ENCODE measurements at places on chromosomes 11 and 22.
A peak's percentile ranks its signal among the peaks of the same experiment; 100 is the strongest.

DNA sequence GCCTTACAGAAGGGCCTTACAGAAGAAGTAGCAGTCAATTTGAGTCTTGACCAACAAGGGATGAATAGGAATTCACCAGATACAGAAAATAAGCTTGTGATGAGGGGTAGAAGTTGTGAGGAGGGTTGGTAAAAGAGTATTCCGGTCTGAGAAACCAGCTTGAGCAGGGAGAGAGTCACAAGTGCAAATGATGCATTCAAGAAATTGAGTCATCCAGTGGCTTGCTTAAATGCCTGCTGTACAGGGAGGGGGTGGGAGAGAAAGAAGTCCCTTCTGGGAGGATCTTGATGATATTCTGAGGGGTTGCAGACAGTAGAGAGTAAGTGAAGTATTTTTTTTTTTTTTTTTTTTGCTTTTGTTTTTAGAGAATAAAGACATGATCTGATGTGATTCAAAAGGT is 9.2 kb downstream of the CCKBR start:
- DNase-seq = no peak

GRCh38 chr22:49693848-49694247 is 133.8 kb downstream of the BRD1 start:
- no peak for DNase-seq

DNA sequence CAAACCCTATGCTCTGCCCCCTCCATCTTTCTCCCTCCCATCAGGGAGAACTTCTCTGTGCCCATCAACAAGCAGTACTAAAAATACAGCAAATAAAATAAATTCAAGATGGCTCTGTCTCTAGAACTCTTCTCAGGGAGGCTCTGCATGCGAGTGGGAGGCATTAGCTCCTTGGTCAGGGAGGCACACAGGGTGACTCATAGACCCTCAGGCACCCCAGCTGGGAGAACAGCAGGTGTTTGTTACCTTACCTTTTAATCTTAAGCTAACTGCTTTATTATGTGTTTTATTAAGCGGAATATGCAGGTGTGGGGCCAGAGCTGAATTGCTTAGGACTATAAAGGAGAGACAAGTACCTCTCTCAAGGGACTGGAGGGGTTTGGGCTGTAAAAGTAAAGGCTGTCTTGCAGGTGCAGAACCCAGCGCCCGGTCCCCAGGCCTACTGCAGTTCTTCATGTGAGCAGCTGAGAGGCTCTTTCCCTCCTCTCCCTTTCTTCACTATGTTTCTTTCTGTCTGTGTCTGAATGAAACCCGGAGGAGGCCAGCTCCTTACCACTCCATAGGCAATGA is 20.8 kb downstream of the CSNK2A3 start:
- DNase-seq = no peak

- DNase-seq = no peak
These were observed 10.5 kb downstream of the AP2A2 start for GRCh38 chr11:936199-936598.

DNA sequence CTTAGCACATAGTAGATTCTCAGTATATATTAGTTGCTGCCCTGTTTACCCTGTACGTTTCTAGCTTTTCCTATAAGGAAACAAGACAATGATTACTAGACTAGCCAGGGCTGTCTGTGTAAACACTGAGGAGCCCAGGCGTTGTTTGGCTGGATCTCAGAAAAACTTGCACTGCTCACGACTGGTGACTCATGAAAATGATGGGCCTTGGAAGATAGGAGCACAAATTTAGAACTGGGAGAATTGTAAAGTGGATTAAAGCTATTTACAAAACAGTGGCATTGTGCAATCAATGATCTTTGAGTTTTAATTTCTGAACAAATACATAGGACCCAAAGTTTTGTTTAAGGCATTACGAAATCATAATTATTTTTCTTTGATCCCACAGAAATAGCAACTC is 276.9 kb downstream of the FAM76B start:
- no peak for DNase-seq

DNA sequence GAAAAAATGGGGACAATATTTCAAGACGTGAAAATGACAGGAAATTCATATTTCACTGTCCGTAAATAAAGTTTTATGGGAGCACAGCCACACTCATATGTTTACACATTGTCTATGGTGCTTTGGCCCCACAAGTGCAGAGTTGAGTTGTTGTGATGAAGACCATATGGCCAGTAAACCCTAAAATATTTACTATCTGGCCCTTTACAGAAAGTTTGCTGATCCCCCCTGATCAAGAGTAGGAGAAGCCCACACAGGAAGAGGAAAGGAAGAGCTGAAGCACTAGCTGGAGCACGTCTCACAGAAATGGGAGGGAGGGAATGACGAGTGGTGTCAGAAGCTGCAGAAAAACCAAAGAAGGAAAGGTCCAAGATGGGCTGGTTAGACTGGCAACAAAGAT is 78.8 kb downstream of the TNRC6B start:
- no peak for DNase-seq

DNA sequence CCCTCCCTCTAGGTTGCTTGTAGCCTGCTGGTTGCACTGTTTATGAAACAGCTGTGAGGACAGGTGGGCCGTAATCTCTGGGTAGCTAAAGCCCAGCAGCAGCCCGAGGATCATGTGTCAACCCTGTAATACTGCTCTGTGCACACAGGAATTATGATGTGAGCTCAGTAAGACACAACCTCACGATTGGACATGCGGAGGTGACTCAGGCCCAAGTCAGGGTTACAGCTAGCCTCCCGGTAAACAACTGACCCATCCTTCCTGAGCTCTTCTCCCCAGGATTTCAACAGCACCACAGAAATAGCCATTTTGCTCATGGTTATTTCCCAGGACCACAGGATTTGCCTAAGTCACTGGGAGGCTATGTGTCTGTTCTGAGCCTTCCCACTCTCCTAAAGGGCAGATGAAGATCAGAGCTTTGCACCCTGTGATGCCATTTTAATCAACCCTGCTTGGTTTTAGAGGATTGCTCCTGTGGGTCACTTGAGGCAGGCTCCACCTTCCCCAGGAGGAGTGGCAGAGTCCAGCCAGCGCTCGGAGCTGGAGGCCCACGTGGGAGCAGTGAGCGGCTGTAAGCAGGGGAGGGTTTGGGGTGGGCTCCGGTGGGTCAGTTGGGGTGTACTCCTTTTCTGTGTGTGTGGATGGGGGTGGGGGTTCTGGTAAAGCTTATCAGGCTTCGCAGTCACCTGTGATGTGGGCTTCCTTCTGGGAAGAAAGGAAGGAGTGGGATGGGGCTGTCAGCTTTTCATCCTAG is at the start of gene AMPD3:
TSS of gene AMPD3 (plus strand) at position 387 of the 754 bp plus-strand sequence. CDS start 6,256 bp downstream, outside the sequence.
- DNase-seq = peak; percentile 30

DNA sequence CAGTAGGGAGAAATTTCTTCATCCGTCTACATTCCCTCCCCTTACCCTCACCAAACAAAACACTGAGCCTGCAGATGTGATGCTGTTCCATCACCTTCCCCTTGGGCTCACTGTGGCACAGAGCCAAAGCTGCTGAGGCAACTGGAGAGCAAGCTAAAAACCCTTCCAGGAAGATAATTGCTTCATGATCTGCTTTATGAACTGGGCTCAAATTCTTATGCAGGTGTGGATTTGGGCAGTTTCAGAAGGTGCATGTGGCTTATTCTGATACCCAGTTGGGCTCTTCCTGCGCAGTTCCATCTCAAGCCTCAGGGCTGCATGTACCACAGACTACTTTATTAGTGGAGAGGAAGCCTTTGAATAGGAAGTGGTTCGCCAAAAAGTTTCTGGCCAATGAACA is 58.3 kb downstream of the AAMDC start:
- no peak for DNase-seq

- DNase-seq = no peak
These were observed 7.9 kb downstream of the SFI1 start for GRCh38 chr22:31504282-31504681.

All from HEK293T (cell line).